GM23248 (cell line): ENCODE measurements at places on chromosomes 5 and 9. TPM values are rescaled to one million over a fixed set of nuclear protein-coding genes. Genes with fewer than 3 reads are reported as not detected.

DNA sequence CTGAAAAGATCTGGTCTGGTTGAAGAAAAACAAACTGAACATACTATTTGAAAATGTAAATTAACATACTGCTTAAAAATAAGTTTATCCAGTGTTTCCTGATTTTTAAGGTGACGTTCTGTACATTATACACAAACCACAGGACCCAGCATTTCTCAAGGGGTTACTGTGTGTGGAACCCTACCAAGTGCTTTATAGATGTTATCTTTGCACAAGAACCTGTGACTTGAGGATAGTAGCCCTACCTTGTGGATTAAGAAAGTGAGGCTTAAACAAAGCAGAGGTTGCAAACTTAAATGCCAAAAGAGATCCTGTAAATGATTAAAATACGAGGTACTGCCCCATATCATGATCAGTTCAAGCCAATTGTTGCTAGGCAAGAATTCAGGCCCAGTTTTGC is 4.7 kb downstream of the KLF9 start:
- DNase-seq = no peak

EFNA5 gene
- total RNA-seq = 0.86 TPM in 1 of 2 replicates, not detected in the other

- peak; percentile 53 for DNase-seq
Observed at GRCh38 chr5:170307575-170308465, 10.2 kb upstream of the LCP2 start.

TENT4A gene
- 6.7 and 17.6 TPM in 2 replicates for total RNA-seq

PLAA gene
- 26.2 and 27.5 TPM in 2 replicates for total RNA-seq

GRCh38 chr5:104937598-104937997 is 1375.0 kb upstream of the NUDT12 start:
- no peak for DNase-seq

NUTM2G gene
- total RNA-seq = not detected in 2 replicates

DNA sequence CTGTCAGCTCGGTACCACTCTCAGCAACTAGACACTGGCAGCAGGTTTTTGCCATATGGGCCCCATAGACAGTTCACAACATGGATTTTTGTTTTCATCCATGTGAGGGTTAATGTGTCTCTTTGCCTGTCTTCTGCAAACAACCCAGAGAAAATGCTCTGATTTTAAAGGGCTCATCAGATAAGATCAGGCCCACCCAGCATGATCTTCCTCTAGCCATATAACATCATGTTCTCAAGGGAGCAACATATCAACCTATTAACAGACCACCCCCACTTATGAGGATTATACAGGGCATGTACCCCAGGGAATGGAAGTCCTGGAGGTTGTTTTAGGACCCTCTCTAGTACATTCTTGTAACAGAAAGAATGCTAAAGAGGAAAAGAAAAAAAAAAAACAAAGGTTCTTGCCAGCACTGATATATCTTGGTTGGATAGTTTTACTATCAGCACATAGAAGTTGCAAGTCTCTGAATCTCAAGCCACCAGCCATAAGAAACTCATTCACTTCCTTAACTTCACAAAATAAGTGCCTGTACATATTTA is 1015.1 kb downstream of the TLE4 start:
- no peak for DNase-seq

BTNL9 gene
- total RNA-seq = not detected in 2 replicates

DNA sequence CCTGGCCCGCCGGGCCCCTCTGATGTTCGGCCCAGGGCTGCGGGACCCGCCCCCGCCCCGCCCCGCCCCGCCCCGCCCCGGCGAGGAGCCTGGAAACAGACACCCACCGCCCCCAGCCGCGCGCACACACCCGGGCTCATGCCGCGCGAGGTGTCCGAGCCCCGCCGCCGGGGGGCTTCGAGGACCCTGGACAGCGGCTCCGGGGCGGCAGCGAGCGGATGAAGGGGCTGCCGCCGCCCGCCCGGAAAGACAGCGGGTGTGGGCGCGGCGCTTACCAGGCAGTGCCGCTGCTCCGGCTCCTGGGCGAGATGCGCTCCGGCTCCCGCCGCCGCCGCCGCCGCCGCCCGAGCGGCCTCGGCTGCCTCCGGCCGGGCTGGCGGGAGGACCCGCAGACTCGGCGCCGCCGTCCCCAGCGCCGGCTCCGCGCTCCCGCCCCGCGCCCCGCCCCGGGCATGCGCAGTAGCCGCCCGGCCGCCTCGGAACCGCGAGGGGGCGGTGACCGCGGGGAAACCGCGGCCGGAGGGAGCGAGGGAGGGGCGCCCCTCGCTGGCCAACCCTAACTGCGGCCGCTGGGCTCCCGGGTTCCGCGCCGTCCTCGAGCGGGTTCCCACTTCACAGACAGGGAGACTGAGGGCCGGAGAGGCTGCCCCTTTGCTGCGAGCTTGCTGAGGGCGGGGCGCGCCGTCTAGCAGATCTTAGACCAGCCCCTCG is at the start of gene GPRIN1:
Gene GPRIN1 (minus strand): TSS at position 433 of the 711 bp plus-strand sequence. CDS start 10,322 bp downstream, outside the sequence.
- DNase-seq = peak; percentile 80

DNA sequence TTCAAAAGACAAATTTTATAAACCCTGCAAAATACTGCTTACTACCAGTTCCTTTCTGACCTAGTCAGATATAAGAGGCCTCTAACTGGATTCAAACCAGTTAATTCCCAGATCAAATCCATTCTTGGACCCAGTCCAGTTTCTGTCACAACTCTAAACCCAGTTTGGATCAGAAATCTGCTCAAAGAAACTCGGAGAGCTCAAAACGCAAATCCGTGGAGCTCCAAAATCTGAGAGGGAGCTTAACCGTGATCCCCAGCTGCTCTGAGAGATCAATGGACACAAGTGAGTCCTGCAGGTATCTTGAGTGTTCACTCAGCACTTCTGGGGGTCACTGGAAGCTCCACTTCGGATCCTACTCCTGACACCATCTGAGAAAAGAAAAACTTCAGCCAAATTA is 348.1 kb upstream of the PTGER4 start:
- DNase-seq = no peak

HAVCR2 gene
- not detected in 2 replicates for total RNA-seq

FSD1L gene
- 1.3 and 2.7 TPM in 2 replicates for total RNA-seq

ZFP37 gene
- 1.7 and 2.9 TPM in 2 replicates for total RNA-seq

GRCh38 chr5:151151793-151152192 is 5.8 kb downstream of the ANXA6 start:
- peak; percentile 61 for DNase-seq

GRCh38 chr5:98128271-98128670 is 645.2 kb upstream of the RGMB start:
- DNase-seq = no peak

DNA sequence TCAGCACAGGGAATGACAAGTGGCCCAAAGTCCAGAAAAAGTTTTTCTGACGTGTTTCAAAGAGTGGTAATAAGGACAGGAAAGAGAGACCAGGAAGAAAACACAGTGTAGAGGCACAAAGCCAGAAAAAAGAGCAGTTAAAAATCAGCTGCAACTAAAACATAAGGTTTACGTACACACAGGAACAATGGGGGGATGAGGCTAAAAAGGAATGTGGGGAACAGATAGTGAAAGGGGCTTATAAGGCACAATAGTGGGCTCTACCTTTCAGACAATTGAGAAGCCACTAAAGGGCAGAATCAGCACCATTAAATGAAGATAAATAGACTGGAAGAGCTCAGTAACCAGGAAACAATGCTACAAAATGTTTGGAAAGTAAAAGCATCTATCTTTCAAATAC is 5.5 kb downstream of the ELP1 start:
- DNase-seq = no peak

ITGA1 gene
- 18.4 and 18.6 TPM in 2 replicates for total RNA-seq

DNA sequence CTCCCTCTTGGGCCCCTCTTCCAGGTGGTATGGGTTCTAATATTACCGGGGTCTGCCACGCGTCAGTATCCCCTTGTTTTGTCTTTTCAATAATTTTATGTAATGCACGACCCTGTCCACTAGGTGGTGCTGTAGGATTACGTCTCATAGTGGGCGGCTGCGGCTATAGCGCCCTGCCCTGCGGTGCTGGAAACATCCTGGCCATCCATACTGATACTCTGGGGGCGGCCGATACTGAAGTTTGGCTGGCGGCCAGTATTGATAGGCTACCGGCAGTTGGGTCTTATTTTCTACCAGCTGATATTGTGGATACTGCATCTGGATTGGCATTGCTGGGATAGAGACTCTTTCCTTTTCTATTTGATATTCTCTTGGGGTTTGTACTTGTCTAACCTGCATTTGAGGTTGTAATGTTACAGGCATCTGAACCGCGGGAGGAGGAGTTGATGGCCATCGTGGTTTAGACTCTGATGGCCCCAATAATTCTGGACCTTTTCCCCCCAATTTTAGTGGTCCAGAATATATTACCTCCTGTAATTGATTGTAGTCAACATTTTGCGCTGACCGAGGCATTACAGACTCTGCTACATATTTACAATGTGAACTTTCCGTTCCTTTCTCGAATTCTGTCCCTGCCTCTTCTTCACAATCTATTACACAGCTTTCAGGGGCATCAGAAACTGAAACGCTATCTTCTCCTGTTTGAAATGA is 3.3 kb upstream of the TMEM141 start:
- peak; percentile 72 for DNase-seq

GRCh38 chr5:30693326-30693725 is 500.2 kb upstream of the CDH6 start:
- DNase-seq = no peak

GZMA gene
- total RNA-seq = not detected in 2 replicates

DNA sequence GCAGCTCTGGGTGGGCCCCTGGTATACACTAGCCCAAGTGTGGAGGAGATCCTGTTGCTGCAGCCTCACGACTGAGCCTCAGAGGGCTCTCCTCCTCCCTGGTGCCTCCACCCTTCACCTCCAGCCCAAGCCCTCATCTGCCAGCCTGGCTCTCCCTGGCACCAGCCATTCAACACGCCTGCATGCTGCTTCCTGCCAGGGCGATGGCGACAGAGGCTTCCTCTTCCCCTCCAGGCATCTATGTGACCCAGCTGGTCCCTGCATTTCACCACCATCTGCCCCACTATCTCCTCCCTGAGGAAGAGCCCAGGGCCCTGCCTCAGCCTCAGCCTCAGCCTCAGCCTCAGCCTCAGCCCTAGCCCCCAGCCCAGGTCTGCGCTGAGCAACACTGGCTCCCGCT is 54.8 kb upstream of the ANGPTL2 start:
- DNase-seq = no peak

CAPSL gene
- total RNA-seq = 4.5 TPM in 1 of 2 replicates, not detected in the other

DNA sequence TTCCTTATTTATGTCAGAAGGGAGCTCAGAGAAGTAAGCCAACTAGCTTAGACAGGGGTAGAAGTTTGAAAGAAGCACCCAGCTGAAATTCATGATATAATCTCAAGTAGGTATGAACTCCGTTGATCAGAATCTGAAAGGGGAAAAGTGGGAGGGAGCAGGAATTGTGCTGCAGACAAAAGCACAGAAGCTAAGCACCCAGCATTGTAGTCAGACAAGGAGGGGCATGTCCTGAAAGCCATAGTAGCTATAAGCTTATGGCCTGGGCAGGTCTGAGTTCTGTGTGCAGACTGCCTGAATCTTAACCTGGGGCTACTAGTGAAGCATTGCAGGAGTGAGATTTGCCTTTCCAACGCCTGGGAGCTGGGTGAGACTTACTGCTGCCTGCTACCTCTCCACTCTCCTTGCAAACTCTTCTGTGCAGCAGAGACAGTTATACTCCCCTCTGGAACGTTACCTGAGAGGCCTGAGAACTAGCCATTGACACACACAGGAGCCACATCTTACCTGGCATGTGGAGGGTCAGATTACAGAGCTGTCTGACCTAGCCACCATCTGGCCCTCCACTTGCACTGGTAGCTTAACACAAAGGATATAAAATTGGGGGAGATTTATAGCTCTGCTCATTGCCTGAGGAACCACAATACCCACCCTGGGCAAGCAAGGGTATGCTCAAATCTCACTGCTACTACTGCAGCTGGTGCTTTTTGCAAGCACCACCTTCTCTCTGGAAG is 9.8 kb upstream of the CYLC2 start:
- DNase-seq = no peak

SLC1A1 gene
- 45.4 and 47.6 TPM in 2 replicates for total RNA-seq

DNA sequence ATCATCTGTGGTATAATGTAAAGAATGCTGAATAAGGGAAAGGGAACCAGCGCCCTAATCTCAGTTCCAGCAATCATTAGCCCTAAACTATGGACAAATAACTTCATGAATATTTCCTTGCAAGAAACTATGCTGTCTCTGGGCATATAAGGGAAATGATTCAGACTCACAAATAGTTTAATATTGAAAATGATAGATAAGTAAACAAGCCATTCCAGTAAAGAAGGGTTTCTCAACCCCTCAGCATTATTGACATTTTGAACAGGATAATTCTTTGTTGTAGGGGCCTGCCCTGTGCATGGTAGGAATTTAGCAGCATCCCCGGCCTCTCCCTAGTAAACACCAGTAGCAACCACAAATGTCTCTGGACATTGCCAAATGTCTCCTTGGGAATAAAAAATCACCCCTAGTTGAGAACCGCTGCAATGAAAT is 23.8 kb downstream of the C5 start:
- DNase-seq = peak; percentile 3

- DNase-seq = no peak
Observed at GRCh38 chr5:110297152-110297670, 429.3 kb downstream of the TMEM232 start.

DNA sequence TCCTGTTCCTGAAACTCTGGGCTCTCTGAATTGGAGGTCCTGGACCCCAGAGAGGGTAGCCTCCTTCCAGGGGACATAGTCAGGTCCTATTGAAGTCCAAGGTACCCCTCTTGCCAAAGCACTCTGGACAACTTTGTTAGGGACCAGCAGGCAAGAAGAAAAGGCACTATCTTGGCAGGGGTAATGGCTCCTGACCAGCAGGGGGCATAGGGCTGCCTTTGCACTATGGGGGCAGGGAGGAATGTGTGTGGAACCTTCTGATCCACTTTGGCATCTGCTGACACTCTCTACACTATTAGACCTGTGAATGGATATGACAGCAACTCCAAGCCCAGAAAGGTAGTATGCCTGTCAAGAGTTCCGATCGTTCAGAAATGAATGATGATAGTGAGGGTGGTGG is 179.0 kb upstream of the CD180 start:
- DNase-seq = no peak

DNA sequence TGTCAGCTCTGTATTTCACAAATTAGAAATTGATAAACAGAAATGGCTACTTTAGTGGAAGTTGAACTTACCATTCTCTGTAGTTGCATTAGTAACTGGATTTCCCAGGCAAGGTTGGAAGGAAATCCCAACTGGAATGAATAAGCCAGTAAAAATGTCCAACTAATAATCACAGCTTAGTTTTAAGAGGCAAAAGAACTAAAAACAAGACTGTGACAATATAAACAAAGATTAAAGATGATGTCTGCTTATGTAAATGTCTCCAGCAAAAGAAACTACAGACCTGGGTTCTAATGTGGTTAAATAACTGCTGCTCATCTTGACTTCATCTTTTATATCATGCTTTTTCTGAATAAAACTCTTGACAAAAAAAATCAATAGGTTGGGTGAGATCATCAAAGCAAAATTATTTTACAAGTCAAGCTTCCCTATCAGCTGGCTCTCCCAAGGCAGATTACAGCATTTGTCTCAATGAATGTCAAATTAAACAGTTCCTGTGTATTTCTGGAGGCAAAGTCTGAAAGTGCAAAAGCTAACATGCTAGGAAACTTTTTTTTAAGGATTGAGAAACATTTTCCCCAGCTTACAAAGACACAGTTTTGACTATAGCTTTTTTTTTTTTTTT is 62.3 kb upstream of the HMHB1 start:
- no peak for DNase-seq
